ENCODE measurements at places on chromosomes 2 and 18.
A peak's percentile ranks its signal among the peaks of the same experiment; 100 is the strongest.

DNA sequence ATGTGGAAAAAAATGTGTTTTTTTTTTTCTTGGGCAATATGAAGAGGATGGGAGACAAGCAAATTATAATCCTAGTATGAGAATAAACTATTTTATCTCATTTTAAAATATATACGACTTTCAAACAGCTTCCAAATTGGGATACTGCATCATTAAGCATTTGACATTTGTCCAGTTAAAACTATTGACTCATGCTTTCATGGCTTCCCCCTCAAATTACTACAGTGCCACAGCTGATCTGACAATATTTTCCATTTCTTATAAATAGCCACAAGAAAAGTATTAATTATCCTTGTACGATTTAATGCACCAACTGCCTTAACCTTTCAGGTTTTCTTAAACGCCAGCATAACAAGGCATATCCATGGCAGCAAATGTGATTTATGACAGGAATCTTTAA is 1134.8 kb upstream of the ZEB2 start:
- DNase-seq = no peak

DNA sequence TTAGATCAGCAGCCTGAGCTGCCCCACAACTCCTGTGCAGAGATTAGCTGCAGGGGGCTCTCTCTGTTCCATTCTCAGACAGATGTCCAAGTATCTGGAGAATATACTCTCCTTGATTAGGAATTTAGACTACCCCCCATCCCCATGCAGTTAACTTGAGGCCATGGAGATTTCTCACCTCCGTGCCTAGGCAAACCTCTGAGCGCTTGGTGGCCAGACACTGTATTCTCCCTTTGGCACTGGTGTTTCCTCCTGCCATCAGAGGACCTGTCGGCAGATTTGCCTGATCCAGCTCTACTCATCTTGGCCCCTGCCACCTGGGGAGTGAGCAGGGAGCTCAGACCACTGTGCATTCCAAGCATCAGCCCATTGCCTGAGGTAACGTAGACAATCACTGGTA is 48.3 kb downstream of the ZNF804A start:
- DNase-seq = no peak

- DNase-seq = peak; percentile 62
Measured at GRCh38 chr2:135875491-135876065, 665 bp downstream of the MCM6 start.

DNA sequence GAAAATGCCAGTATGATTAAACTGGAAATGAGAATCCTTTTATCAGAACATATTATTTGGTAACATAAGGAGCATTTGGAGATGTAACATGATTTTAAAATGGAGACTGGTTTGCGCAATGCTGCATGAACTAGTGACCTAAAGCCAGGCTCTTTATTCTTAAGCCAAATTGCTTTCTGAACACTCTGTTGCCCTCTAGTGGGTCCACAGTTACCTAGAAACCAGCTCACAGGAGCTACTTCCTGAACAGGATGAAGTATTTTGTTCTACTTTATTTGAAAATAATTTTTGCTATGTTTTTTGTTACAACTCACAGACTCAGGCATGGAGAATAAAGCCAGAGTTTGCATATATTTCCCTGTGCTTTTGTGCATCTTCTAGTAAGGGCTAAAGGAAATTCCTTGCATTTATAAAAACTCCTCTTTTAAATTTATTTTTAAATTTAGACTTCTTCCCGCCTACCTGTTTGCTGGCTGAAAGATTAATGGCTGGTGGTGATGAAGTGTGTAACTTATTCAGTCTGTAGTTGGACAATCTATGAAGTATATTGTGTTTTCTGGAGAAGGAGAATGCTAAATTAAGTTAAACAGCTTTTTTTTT is 146.7 kb downstream of the PARD3B start:
- no peak for DNase-seq

GRCh38 chr2:28430377-28430765 is 37.7 kb downstream of the FOSL2 start:
- no peak for DNase-seq

GRCh38 chr2:85695691-85696668 is 1.8 kb downstream of the GNLY start:
- no peak for DNase-seq

DNA sequence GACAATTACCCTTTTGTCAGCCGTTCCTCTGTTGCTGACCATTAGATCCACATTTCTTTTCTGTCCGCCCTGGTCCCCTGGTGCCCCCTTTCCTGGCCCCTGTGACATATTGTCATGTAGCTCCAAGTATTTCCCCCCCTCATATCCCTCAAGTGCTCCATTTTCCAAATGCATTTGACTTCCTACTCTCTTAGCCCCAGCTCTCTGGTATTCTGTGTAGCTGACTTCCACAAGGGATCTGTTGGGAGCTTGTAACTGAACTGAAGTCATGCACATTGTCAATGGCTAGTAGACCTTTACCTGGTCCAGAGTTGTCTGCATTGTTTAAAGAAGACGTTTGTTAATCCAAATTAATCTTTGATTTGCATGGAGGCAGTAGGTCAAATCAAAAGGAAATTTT is 34.8 kb downstream of the LIPG start:
- DNase-seq = no peak

DNA sequence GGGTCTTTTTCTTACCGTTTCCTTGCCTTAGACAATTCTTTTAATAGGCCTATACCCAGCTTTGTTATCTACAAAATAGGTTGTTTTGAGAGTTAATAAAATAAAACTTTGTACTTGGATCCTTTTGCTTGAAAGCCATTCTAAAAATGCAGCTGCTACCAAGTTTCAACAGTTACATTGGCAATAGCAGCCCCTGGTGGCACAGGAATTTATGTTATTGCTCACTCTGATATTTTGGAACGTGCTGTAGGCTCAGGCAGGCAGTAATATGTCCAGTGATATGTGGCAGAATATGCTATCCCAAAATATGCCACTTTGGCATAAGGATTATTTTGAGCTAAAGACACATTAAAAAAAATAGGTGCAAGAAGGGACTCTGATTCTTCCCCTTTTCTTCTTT is 6.7 kb upstream of the COMMD1 start:
- DNase-seq = no peak

DNA sequence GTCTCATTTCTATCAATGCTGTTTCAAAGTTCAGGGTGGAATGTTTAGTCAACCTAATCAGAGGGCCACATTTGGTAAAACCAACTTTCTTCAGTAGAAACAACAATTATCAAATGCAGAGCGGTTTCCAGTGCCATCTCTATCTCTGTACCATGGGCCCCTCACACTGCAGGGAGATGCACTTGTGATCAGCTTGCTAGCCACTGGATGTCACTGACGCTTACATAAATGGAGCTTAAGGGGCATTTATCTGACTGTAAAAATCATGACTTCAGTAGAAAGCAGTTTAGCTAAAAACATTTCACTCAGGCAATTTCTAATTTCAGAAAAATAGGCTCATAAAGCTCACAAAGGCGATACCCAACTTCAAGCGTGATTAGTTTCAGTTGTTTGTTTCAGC is 678.0 kb downstream of the ZEB2 start:
- DNase-seq = no peak

DNA sequence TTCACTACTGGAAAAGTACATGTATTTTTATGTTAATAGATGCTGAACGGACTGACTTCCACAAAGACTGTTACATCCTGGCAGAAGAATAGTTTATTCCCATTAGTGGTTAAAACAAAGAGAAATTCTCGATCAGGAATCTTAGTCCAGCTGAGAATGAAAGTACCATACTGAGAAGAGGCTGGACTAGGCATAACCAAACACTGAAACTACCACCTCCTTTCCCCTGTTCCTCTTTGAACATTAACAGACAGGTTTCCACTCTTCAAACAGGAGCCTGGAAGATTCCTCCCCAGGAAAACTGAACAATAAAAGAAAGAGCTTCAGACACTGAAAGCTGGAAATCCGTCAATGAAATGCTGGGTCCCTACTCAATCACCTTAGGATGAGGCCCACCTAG is 25.8 kb downstream of the LDAH start:
- DNase-seq = no peak

GRCh38 chr2:68827666-68828065 is 43.5 kb downstream of the BMP10 start:
- no peak for DNase-seq

DNA sequence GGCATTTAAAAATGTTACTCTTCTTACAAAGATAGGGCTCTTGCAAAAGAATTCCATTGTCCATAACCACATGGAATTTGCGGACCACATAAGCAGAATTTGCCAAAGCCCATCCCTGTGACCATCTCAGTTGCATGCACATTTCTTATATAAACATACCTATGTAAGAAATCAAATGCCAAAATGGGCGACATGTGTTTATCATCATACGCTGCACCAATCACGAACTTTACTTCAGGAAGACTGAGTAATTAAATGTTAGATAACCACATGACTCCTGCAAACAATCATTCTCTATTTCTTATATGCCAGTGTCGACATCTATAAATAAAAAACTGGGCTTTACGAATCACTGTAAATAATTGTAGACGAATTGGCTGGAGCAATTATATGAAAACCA is 186.1 kb upstream of the RBMS1 start:
- no peak for DNase-seq

GRCh38 chr2:186100636-186101035 is 362.0 kb downstream of the FSIP2 start:
- no peak for DNase-seq

DNA sequence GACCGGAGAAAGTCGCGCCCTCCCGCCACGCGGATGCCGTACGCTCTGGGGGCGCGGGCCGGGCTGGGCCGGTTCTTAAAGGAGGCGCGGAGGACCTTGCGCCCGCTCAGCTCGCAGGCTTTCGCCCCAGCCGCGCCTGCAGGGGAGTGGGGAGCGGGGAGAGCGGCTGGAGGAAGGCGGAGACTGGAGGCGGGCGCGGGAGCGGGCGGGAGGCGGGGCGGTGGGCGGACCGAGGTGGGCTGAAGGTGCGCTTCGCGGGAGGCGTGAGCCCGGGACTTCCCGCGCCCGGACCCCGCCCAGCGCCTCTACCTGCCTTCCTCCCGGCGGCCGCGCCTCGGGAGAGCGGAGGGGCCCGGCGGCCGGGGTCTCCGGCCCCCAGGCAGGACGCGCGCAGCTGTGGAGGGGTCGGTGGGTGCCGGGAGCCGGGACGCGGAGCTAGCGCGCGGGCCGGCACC is at the start of gene ADRA2B:
Gene ADRA2B (minus strand): TSS at position 148 of the 455 bp plus-strand sequence. CDS start 422 bp downstream, outside the sequence.
- DNase-seq = peak; percentile 87

DNA sequence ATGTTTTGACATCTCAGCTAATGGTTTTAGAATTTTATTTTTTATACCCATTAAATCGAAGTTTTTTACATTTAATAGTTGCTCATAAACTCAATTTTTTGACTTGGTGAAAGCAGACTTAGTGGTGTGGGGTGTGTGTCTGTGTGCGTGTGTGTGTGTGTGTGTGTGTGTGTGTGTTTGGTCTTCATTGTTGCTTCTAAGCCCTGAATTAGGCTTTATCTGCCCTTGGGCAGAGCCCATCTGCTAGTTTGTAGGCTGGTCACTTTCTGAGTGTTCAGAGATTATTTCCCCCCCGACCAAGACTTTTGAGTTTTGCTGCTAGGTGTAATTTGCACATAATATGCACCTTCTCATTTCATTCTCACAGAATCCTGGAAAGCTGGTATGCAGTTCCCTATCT is 14.3 kb downstream of the PAX3 start:
- no peak for DNase-seq

DNA sequence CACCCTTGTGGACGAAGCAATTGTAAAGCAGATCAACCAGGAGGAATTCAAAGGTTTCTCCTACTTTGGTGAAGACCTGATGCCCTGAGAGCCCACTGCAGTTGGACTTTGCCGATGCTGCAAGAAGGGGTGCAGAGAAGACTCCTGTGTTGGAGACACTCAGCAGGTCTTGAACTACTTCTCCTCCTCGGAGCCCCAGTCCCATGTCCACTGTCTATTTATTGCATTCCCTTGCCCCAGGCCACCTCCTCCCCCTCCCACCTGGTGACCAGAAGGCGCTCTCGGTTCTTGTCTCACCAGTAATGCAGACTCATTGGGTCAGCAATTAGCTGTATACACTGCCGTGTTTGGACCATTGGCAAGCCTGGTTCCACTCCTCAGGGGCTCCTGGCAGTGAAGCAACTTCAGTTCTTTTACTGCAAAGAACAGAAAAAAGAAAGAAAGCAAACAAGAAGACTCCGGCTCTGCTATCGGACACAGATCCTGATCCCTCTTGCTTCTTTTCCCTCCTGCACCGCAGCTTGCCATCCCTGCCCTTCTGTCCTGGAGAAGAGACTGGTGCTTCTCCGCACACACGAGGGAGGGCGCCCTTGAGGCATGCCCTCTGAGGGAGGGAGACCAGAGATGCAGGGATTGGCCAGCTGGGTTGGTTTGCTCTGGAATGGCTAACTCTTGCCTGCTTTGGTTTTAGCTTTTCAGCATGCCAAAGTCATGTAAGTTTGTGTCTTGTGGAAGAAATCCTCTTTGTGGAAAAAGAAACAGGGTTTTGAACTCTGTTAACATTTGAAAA is 112.2 kb upstream of the EPAS1 start:
- DNase-seq = no peak

DNA sequence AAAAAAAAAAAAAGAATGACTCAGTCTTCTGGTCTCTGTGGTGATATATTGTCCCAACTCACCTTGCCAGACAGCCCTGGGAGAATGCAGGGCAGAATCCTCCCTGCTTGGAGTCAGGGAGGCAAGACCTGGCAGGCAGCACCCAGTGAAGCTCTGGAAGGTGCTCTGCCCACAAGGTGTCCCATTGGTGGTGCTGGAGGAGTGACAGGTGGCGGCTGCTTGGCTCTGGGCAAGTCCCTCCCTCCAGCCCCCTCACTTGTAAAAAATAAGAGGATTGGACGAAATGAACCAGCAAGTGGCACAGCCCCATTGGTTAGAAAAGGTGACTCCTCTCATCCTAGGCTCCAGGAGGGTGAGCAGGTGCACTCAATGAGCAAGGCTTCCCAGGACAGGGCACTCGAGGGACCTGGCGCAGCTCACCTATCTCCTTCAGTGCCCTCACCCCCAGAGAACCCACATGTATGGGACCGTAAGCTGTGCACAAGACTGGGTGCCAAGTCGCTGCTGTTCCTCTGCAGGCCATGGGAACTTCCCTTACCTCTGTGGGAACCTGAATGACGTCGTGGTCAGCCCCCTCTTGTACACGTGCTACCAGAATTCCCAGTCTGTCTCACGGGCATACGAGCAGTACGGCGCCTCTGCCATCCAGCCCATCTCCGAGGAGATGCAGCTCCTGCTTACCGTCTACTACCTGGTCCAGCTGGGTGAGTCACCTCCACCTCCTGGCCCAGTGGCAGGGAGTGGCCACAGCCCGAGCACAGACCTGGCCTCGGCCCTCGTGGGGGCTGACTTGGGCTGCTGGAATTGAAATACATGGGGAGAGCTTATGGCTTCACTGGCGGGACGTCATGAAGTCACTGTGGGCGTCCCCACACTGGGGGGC is 54.6 kb downstream of the GREB1 start:
- DNase-seq = no peak

GRCh38 chr2:157053876-157054275 is 203.6 kb upstream of the GALNT5 start:
- DNase-seq = no peak

DNA sequence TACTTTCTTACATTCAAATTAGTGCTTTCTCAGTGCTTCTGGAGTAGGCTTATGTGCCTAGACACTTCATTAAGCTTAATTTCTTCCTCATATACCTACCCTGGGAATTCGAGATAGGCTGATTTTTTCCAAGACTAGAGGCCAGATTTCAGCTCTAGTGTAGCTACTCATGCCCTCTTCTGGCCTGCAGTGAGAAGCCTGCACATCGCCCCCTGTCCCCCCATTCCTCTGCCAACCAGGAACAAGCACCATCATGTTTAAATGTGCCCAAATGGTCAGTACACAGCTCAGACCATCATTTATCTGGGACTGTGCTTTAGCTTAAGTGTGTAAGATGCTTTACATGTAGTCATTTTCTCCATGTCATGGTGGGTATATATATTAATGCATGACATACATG is 1218.8 kb upstream of the LRRTM1 start:
- no peak for DNase-seq

- DNase-seq = no peak
Measured at GRCh38 chr2:7803515-7803914, 878.3 kb upstream of the ID2 start.
